ENCODE measurements at places on chromosomes 5 and 9.

DNA sequence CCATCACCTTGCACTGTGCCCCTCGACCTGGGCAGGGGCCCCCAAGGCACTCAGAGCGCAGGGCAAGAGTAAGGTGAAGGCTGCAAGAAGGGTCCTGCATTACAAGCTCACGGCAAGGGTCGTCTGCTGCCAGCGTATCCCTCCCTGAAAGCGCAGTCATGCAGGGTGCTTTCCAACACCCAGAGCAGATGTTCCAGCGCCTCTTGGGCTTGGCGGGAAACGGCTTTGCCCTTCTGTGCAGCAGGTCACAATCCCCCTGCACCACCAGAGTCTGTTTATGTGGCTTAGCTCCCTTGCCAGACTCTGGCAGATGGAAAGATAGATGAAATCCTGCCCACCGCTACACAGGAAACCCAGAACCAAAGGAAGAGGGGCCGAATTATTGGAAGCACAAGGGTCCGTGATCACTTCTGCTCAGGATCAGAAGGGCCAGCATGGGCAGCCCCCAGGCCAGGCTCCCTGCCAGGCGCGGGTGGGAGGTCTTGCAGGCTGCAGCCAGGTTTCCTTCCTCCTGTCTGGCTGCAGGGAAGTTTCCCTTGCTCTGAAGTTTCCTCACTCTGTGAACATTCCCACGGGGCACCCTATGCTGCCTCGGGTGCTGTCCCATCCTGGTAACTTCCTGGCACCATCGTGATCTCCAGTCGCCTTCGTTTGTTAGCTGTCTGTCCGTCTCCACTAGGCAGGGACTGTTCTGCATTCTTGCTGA lies 132.2 kb downstream of the ZNF354C start:
- no peak for DNase-seq

GRCh38 chr9:21357479-21358460 lies 7.1 kb upstream of the IFNA6 start:
- no peak for DNase-seq

DNA sequence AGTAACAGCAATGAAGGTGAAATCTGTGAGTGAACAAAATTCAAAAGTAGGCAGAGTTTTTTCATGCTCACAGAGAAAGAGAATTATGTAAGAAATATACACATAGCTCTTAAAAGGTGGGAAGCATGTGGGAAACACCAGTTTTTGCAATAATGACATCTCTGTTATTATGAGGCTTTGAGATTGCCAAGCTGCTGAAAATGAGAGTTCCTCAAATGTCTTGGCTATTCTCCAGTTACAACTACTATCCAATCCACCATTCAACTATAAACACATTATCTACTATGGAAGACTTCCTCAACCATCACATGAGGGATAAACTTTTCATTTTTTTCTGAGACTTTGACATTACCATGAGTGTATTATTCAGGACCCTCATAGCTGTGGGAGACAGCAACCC lies 420.8 kb upstream of the ACTBL2 start:
- DNase-seq = no peak

DNA sequence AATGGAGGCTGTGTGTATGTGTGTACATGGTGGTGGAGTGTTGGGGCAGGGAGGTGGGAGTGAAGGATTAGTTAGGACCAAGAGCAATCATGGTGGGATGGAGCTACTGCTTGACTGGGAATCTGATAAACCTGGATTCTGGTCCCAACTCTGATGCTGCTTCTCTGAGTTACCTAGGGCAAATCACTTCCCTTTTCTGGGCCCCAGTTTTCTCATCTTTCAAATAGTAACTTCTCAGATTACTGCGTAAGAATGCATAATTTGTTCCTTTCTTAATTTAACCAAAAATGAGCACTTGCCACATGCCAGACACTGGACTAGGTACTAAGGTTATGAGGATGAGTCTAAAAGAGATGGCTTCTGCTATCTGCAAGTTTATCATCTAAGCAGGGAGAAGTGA lies 20.8 kb upstream of the ANXA6 start:
- no peak for DNase-seq

Measured in cardiac muscle cell (in vitro differentiated cells and primary cell).